ENCODE measurements at places on chromosomes 16 and 17.
A peak's percentile ranks its signal among the peaks of the same experiment; 100 is the strongest.

DNA sequence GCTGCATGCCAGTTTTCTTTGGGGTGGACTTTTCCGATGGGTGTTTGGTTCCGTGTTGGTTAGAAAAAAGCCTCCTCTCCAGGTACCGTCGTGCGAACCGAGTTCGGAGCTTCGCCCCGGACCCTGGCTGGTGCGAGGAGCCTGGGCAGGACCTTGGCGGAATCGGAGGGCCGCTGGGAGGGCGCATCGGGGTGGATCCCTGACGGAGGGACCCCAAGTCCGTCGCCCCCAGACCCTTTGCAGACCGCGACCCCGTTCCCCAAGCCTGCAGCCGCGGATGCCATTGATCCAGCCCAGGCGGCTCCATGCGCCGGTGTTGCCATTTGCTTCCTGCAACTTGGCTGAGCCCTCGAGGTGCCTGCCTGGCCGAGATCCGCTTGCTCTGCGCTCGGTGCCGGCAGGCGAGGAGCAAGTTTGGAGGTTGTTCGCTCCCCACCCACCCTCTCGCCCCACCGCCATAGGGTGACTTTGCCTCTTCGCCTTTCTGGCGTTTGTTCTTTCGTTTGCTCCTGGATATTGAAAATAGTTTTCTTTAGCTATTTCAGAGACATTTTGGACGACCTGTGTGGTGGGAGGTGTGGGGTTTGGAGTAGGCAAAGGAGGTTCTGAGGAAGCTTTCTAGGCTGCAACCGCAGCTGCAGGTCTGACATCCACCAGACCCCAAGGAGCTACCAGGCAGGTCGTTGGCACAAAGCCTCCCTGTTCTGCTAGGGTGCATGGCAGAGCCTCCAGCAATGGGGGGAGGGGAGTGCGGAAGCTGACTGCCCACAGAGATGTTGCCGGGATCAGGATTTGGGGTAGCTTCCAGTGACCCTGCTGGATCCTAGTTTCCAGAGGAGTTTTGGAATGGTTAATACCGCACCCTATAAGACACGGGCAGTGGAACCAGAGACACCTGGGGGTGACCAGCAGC lies 58.2 kb downstream of the RAP1GAP2 start:
- no peak for DNase-seq

- no peak for DNase-seq
Observed at GRCh38 chr17:80443498-80443897, 28.5 kb downstream of the ENDOV start.

GRCh38 chr17:47929218-47930000 lies 12.0 kb upstream of the PNPO start:
- no peak for DNase-seq

- DNase-seq = no peak
Observed at GRCh38 chr16:27226476-27226875, 23.1 kb downstream of the KDM8 start.

- no peak for DNase-seq
Observed at GRCh38 chr16:51119556-51119955, 31.5 kb downstream of the SALL1 start.

- no peak for DNase-seq
Observed at GRCh38 chr17:15444805-15445204, 22.6 kb downstream of the CDRT4 start.

GRCh38 chr17:64176556-64176955 lies 46.6 kb upstream of the ERN1 start:
- no peak for DNase-seq

DNA sequence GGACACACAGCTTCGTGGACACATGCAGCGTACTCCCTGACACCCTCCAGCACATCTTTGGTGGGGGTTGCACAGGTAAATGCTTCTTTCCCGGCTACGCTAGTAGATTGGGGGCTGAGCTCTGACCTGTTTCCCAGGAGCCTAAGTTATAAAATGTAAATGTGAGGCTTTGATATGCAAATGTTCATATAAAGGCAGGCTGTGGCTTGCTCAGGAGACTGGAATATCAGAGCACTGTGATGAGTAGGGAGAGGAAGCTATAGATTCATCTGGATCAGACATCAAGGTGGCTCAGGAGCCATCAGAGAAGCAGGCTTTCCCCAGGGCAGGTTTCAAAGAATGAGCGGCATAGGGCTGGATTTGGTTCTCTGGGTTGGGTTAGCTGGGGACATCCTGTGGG lies 3.4 kb upstream of the ETV4 start:
- DNase-seq = no peak

DNA sequence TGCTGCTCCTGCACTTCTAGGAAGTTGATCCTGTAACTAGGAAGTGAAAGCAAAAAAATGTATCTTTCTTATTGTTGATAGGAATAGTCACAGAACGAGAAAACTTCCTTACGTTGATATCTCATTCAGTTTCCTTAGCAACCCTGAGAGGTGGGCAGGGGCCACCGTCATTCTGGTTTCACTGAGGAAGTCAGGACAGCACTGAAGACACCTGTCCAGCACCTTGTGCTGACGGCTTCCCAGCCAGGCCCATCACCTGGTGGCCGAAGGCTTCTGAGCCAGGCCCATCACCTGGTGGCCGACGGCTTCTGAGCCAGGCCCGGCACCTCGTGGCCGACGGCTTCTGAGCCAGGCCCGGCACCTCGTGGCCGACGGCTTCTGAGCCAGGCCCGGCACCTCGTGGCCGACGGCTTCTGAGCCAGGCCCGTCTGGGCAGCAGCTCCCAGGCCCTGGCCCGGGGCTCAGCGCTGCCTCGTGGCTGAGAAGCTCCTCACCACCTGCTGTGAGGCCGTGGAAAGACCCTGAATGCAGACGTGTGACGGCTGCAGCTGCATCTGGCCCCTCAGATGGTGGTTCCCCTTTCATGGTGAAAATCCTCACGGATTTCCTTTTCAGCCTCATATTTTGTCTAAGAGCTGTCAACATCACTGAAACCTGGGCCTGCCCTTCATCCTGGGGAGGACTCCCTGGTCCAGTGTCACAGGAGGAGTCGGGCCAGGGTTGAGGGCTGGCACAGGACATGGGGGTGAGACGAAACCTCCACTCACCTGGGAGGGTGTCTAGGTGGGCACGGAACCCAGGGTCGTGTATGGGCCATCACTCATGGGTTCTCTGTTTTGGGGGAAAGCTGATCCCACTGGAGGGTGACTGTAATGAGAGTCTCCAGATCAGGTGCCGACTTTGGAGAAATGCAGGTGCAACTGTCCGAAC lies 33.0 kb upstream of the ZNF750 start:
- no peak for DNase-seq

DNA sequence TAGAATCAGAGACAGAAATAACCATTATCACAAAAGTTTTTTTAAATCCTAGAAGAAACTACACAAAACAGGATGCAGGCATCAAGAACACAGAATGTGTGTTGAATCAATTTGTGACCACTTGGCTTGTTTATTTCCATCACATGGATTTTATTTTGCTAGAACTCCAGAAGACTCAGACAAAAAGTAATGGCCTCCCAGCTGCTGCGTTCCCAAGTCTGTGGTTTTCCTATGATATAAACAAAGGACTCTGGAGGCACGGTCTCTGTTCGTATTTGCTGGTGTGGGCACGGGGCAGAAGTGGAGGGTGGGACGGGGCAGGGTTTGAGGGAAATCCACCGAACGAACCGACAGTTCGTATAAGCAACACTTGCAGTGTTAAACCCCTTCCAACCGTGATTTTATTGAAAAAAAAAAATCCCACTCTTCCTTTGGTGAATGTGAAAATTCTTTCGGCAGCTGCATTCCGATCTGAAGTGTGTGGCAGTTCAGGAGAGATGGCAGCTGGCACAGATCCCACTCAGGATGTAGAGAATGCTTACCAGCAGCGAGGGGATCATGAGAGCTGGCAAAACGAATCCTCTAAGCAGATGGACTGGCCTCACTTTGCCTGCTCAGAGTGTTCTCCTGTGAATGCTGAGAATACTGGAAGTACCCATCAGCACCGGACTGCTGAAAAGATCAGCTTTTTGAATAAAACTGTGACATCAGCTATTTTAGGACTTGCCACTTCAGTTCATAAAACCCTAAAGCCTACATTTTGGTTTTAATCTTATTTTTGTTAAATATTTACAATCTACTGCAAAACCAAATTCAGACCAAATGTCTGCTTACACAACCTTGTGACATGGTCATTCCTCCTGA lies 165.2 kb downstream of the VPS53 start:
- no peak for DNase-seq

GRCh38 chr16:11484691-11485258 lies 101.9 kb downstream of the LITAF start:
- no peak for DNase-seq

DNA sequence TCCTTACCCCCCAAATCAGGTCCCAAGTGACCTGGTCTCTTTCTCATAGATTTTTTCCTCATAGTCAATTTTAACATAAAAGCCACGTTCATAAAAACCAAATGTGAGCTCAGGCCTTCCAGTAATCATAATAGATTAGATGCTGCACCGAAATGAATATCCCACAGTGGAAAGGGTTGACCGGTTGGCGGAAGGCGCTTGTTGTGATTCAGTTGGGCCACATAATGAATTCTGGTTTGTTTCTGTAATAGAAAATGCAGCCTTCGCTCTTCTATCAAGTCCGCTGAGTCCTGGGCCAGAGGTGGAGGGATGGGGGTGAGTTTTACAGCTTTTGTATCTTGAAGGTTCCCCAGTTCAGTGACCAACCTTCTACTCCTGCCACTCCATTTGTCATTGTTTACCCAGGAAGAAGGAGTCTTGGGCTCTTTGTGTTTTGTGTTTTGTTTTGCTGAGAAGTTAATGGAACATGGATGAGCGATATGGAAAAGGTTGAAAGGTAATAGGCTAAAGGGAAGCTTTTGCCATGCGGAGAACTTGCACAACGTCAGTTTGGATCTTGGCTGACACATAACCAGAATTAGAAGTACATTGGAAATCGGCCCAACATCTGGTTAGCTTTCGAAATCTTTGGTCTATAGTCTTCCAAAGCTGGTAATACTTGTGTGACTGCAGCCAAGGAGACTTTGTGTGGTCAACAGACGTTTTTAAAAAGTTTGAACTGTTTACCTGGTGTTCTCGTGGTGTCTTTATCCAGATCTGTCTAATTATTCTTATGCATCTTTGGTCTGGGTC lies 89.5 kb downstream of the CLEC16A start:
- DNase-seq = no peak

GRCh38 chr17:75970011-75970523 lies 8.9 kb downstream of the ACOX1 start:
- no peak for DNase-seq

DNA sequence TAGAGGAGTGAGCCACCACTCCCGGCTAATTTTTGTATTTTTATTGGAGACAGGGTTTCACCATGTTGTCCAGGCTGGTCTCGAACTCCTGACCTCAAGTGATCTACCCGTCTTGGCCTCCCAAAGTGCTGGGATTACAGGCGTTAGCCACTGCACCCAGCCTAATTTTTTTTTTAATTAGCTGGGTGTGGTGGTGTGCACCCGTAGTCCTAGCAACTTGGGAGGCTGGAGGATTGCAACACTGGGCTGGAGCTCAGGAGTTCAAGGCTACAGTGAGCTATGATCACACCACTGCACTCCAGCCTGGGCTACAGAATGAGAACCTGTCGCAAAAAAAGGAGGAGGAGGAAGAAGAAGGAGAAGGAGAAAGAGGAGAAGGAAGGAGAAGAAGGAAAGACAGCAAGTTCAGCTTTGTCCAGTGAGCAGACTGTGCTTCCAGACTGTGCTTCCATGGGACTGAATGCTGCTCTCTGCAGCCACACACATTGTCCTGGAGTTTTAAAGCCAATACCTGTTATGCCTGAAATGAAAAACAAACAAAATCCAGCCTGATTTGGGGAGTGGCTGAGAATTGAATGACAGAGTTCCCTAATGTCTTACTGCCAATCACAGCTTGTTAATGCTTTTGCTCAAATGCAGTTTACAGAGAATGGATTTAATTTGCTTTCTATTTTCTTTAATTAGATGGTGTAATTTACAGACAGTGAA lies 2.8 kb upstream of the TNFRSF13B start:
- DNase-seq = no peak

GRCh38 chr16:84641643-84642358 lies 6.5 kb upstream of the KLHL36 start:
- DNase-seq = no peak

- peak; percentile 18 for DNase-seq
Observed at GRCh38 chr17:40417258-40417608, 463 bp downstream of the TOP2A start.
